RKO (cell line): ENCODE measurements at places on chromosomes 5 and 9.

DNA sequence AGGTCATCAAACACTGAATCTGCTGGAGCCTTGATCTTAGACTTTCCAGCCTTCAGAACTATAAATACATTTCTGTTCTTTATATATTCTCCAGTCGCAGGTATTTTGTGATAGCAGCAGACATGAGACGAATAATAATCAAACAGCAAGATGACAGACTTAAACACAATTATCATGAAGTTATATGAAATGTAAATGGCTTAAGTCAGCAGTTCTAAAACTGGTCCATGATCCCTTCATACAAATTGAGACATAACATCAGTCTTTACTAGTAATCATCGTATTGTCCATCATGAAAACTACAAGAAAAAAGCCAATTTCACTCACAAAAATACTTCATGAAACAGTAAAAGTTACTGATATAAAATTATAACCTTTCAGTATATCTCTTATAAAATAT, 101.8 kb downstream of the ZDHHC21 start:
- no peak for DNase-seq

DNA sequence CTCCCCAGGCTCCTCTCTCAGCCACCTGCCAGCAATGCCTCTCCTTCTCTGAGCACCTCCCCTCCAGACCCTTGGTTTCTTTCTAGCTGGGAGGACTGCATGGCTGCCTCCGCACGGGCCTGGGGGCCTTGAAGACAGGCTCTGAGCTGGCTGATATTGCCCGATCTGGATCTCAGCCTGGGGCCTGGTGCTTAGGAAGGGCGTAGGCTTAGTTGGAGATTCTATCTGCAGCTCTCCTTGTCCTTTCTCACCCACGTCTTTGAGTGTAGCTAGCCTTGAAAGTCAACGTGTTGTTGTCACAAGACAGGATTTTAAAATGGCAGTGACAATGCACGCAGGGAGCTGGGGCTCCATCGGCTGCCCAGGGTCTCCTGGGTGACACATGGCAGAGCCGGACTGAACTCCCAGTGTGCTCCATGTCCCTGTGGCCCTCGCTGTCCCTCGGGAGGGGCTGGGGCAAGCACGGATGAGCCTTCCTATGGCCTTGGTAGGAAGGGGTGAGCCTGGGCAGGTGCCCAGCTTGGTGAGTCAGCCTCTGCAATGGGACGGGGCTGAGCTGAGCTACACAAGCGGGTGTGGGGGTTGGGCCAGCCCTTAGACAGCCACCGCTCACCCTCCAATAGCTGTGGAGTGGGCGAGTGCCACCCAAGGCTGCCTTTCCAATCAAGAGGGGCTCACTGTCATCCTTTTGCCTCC, 9.4 kb downstream of the ADAMTSL2 start:
- no peak for DNase-seq

DNA sequence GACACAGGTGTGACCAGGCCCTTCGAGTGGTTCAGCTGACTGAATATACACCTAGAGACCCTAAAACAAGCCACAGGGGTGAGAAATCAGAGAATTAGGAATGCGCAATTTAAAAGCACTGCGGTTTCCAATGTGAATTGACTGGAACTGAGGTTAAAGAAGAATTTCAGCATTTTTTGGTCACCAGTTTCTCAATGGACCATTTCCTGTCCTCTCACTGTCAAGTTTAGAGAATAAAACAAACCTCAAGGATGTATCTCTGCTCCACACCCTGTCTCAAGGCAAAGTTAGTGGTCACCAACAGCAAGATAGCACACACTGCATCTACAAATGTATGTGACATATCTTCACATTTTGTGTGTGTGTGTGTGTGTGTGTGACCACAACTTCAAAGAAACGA, 143.8 kb upstream of the MAP3K1 start:
- no peak for DNase-seq

DNA sequence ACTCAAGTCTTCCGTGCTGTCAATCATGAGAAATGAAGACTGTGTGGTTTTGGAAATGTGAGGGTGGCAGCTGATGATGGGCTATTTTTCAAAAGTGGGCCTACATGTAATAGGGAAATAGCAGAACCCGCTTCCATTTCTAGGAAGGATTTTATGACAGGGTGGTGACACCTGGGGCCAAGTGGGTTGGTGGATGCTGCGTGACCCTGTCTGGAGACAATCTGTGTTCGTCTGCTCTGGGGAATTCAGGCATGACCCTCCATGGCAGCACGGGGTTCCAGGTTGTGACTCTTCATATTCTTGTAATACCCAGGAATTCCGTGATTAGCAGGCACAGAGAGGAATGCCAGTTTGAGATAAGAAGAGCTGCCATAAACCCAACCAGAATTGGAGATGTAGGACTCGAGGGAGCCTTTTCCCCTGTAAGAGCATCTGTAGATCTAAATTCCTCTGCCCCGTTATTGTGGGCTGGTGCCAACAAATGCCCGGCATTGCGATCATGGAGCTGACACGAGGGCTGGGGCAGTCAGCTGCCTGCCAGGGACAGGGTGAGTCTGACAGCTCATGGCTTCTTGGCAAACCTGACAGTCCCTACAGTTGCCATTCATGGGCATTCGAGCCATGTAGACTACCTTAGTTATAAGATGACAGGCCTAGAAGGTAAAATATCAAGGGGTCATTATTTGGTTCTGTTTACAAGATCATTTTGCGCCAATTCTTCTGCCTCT, 279.7 kb downstream of the GADD45G start:
- no peak for DNase-seq

DNA sequence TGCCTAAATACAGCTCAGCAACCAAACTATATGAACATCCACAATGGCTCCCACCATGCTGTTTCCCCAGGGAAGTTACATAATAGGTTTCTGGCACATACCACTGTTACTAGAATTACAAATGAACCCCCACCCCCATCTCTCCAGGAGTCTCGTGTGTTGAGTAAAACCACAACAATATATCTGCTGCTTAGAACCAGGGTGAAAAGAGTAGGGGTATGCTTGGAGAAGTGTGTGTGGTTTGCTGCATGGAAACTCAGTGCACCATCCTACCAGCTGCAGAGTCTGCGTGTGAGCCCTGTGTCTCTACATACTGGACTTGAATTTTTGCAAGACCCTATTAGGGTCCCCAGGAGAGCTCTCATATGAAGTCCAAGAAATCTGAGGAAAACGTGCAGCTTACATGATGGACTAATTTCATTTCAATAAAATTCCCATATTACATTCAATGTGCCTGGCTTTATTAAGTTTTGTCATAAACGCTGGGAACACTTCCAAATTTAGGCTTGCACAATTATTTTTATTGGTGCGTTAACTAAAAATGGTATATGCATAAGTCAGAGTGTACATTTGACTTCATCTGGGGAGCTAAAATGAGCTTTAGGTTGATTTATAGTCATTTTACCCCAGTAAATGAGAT, 104.5 kb upstream of the NFIB start:
- no peak for DNase-seq

GRCh38 chr5:19492861-19493260, 495.1 kb downstream of the CDH18 start:
- DNase-seq: peak; percentile 1

GRCh38 chr9:115495052-115495635, 377.2 kb upstream of the TNC start:
- no peak for DNase-seq

DNA sequence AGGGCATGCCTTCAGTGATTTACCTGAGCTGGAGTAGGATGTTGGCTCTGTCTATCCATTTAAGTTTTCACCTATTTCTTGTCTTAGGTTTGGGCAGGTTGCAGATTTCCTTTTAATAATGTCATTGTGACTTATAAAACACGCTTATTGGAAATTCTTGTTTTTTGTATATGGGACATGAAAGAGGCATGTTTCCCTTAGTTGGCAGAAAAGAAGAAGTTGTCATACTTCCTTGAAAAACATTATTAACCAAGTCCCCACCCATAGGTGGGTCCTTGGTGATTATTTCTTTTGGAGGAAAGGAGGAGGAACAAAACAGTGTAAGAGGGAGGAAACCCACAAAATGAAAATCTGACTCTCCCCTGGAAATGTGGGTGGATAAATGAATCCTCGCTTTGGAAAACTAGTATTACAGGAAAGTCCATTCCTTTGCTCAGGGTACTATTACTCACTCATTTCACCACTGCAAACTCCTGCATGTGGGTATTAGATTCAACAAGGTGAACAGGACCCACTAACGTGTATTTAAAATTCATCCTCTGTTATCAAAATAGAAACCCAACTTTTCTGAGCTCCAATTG, 9.3 kb downstream of the CER1 start:
- DNase-seq: no peak

GRCh38 chr9:106868087-106868486, 5.1 kb downstream of the ZNF462 start:
- DNase-seq: no peak

DNA sequence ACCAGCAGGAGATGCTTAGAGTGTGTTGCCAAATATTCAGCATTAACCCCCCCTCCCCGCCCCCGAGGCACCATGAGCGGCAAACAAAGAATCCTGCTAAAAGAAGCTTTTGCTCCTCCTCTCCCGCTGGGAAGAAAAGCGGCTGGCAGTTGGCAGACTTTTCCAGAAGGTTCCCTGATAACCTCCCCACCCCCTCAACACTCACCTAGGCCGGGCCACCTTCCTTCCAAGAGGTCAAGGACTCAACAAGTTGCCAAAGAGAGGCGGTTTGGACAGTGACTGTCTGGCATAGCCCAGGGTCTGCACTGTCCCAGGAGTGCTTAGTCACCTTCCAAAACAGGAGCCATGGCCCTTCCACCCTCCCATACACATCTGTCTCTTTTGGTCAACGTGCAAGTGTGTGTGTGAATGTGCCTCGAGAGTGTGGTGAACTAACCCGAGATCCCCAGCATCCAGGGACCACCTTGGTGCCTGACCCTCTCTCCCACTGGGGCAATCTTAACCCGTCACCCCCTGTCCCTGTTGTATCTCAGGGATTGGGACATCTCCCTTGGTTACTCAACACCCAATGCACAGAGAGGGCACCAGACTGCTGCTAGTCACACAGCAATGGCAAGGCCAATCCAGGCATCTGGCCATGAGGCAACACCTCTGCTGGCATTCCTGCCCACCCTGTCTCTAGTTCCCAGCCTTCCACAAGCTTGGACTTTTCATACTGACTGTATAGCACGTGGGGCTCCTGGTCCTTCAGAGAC, 18.9 kb downstream of the CAMK2A start:
- no peak for DNase-seq

DNA sequence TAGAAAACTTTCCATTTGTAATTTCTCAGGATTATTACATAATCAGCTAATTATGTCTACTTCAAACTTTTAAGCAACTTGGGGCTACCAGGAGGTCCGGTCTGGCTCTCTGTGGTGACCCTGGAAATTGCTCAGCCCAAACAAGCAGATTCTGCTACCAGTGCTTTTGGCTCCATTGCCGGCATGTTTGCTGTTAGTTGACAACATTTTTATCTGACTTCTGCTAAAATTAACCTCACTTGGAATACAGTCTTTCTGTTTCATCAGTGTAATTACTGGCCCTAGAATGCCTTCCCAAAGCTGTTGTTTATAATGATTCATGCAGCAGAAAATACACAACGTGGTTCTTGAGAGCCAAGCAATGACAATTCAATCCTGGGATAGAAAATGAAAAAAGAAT, 38.5 kb upstream of the FAM81B start:
- no peak for DNase-seq

DNA sequence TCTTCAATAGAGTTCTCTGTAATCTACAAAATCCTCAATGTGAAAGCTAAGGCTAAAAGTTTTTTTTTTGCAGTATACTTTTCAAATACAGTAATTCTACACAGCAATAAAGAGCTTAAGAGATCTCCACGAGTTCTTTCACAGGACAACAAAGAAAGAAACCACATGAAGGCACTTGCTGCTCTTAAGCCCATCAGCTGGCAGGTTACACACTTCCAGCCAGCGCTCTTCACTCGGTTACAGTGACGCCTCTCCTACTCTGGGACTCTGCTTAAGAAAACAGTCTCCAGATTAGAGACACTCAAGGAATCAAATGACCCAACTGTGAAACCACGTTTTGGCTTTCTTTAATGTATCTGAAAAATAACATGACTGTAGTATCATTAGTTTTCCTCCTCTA, 85.0 kb downstream of the ROR2 start:
- DNase-seq: no peak

DNA sequence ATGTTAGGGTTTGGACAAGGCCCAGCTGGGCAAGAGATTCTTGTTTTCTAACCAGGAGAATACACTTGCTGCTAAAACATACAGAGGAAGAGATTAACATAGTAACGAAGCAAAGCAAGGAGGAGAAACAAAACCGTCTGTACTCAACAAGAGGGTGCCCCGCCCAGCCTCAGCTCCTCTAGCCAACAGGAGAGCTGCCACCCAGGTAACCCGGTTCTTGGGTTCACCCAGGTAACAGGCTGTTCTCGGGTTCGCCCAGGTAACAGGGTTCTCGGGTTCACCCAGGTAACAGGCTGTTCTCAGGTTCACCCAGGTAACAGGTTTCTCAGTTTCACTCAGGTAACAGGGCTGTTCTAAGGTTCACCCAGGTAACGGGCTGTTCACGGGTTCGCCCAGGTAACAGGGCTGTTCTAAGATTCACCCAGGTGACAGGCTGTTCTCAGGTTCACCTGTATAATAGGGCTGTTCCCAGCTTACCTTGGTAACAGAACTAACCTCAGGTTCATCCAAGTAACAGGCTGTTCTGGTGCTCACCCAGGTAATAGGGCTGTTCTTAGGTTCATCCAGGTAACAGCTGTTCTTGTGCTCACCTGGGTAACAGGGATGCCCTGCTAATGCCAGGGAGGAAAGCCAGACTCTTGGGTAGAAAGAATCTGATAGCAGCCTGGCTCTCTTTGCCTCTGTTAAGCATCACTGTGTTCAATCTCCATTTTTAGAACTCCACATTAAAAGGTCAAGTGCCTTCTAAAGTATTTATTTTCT, 271.6 kb downstream of the SYK start:
- no peak for DNase-seq

DNA sequence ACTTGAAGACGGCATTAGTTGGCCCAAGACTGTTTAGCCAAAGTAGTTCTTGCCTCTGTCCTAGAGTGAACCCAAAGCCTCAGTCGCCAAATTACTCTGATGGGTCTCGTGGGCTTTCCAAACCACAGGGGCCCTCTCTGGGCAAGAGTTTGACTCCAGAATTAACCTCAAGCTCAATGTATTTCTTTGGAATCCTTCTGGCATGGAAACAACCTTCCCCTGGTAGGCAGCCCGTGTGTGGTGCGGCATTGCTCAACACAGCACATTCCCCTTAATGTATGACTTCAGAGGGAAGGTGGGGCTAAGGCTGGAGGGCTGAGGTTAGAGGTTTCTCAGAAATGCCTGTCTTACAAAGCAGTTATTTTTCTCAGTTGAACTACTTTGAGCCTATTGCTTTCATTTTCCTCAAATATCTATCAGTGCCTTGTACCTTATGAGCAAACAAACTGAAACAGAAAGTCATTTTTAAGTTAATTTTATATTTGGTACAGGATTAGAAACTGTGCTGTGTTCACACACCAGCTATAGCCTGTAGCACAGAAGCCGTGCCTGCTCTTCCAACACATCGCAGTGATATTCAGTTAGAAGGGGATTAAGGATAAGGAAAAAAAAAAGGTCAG, 123.9 kb upstream of the HAPLN1 start:
- no peak for DNase-seq

- DNase-seq: no peak
These were observed 23.2 kb upstream of the ADAMTS16 start for GRCh38 chr5:5116956-5117355.

- peak; percentile 73 for DNase-seq
These were observed 21.9 kb upstream of the FSD1L start for GRCh38 chr9:105425816-105426433.

- DNase-seq: no peak
These were observed 2.1 kb downstream of the SH2D3C start for GRCh38 chr9:127776195-127776923.

GRCh38 chr5:17121776-17122175, 95.7 kb upstream of the BASP1 start:
- no peak for DNase-seq
